ENCODE measurements at places on chromosomes 2 and 18. TPM values are rescaled to one million over a fixed set of nuclear protein-coding genes. Genes with fewer than 3 reads are reported as not detected.

DNA sequence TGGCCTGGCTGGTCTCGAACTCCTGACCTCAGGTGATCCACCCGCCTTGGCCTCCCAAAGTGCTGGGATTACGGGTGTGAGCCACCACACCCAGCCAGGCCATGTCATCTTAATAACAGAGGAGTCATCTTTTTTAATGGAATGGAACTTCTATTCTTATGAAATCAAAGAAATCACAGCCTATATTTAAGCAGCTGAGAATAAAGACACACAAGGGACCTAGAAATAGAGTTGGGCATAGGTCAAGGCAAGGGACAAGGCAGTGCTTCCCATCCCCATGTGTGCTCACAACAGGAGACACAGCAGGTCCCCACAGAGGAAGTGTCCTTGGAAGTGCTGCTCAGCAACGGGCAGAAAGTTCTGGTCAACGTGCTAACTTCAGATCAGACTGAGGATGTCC, 3.2 kb downstream of the SNX17 start:
- H3K27me3 ChIP-seq, result no peaks in the 10 kb centered on the region
- H3K27ac ChIP-seq, result no peak overlapping the region
- H3K36me3 ChIP-seq, result peaks cover 60% of the 10 kb centered on the region
- peaks cover 20% of the 10 kb centered on the region for H3K4me1 ChIP-seq
- H3K4me3 ChIP-seq, result no peak overlapping the region

GRCh38 chr2:118986738-118987137, 44.7 kb downstream of the MARCO start:
- H3K4me1 ChIP-seq, result no peaks in the 10 kb centered on the region
- H3K4me3 ChIP-seq, result no peak overlapping the region
- H3K27ac ChIP-seq, result no peak overlapping the region
- no peaks in the 10 kb centered on the region for H3K36me3 ChIP-seq
- DNase-seq, result no peak

DNA sequence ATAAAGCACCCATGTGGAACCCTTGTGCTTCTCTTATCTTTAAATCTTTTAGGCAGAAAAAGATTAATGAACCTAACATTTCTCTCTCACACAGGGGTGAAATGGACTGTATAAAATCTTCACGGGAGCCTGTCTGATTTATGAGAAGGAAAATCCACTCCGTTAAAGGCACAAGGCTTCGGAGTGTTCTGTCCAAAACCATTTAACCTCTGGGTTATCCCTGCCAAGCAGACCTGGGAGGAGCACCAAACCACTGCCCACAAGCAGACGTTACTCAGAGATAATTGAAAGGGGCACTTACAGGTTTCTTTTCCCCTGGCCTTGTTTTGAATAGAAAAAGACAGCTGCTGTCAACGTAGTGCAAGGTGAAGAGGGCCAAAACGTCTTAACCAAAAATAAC, 184.4 kb upstream of the DOK6 start:
- no peaks in the 10 kb centered on the region for H3K4me1 ChIP-seq
- H3K4me3 ChIP-seq, result no peak overlapping the region
- H3K27me3 ChIP-seq, result no peaks in the 10 kb centered on the region
- H3K36me3 ChIP-seq, result no peaks in the 10 kb centered on the region

DNA sequence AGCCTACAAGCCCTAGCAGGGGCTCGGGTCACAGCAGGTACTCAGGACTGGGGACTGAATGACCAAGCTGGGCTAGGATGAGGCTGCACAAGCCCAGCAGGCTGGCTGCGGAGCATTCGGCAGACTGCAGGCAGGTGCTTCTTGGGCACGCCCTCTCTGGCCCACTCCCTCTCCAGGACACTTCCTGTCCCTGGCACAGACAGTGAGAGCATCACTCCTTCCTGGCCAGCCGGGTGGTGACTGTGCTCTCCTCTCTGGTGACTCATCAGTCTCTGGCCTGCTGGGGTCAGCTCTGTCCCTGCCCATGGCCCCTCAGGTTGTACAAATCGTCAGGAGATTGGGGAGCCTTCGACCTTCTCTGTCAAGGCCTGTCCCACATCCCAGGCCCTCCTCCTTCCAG, 22.5 kb downstream of the C1QL2 start:
- no peaks in the 10 kb centered on the region for H3K36me3 ChIP-seq
- no peaks in the 10 kb centered on the region for H3K4me1 ChIP-seq
- no peak for DNase-seq
- H3K27me3 ChIP-seq, result peaks cover 28% of the 10 kb centered on the region
- no peak overlapping the region for H3K4me3 ChIP-seq

- peak overlapping the region; percentile 86 for H3K27ac ChIP-seq
- H3K4me1 ChIP-seq, result peaks cover 46% of the 10 kb centered on the region
- no peaks in the 10 kb centered on the region for H3K27me3 ChIP-seq
- H3K36me3 ChIP-seq, result no peaks in the 10 kb centered on the region
- no peak overlapping the region for H3K4me3 ChIP-seq
- DNase-seq, result no peak
Measured at GRCh38 chr2:37587817-37588216, 83.6 kb downstream of the CDC42EP3 start.

DNA sequence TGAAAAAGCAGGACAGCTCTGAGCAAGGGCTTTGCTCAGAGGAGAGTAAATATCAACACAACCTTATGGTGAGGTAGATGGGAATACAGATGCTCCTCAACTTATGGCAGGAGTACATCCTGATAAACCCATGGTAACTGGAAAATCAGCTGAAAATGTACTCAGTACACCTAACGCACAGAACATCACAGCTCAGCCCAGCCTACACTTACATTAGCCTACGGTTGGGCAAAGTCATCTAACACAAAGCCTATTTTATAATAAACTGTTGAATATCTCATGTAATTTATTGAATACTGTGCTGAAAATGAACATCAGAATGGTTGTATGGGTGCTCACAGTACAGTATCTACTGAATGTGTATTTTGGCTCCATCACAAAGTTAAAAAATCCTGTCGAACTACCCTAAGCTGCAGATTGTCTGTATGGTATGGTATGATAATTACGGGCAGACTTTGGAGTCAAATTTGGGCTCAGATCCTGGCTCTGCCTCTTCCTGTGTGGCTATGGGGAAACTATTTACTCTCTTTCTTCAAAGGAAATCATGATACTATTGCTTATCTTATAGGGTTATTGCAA, 120.3 kb upstream of the LYPD1 start:
- no peak overlapping the region for H3K4me3 ChIP-seq
- H3K27me3 ChIP-seq, result no peaks in the 10 kb centered on the region
- no peaks in the 10 kb centered on the region for H3K4me1 ChIP-seq
- DNase-seq, result no peak

DNA sequence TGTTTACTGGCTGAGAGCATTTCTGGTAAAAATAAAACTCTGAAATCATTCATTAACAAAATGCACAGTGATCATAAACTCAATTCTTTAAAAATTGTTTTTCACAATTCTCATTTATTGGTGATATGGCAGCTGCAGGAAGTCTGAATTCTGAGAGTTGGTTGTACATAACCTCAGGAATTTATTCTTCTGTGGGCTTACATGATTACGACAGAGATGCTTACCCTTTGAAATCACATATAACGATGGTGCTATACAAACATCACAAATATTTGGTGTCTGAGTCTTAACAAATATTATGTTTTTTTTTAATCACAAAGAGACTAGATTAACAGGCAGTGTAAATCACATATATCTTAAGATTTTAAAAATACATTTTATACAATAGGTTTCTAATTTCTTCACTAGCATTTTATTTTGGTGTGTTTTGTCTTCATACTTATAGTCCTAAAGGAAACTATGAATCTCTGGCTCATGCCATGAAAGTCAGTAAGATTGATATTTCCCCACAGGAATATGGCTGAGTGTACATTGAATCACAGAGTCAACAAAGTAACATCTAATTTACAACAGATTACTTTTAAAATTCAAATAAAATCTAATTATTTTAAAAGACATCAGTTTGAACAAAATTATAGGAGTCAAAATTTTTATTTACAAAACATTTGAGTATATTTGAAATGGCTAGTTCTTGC, 318.8 kb upstream of the THUMPD2 start:
- no peaks in the 10 kb centered on the region for H3K36me3 ChIP-seq
- H3K27ac ChIP-seq, result no peak overlapping the region
- no peaks in the 10 kb centered on the region for H3K4me1 ChIP-seq
- no peaks in the 10 kb centered on the region for H3K27me3 ChIP-seq
- DNase-seq, result no peak
- no peak overlapping the region for H3K4me3 ChIP-seq

GRCh38 chr18:11383381-11383780, 226.0 kb upstream of the SLC35G4 start:
- no peak for DNase-seq
- no peaks in the 10 kb centered on the region for H3K27me3 ChIP-seq
- H3K4me1 ChIP-seq, result no peaks in the 10 kb centered on the region
- H3K36me3 ChIP-seq, result no peaks in the 10 kb centered on the region
- H3K27ac ChIP-seq, result no peak overlapping the region
- no peak overlapping the region for H3K4me3 ChIP-seq

DNA sequence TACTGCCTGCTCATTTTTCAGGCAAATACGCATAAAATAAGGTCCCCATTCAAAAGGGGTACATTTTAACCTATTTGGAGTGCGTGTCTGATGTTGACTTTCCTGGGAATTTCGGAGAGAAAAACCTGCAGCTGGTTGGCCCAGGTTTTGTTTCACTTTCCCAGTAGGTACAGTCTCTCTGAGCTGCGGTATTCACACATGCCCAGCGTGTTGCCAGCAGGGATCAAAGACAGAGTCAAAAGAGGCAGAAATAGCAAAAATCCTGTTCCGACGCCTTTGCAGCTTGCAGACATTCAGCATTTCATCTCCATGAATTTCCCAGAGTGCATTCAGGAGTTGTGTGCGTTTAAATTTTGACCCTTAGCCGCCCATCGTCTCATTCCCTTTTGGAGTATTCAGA, 855.4 kb upstream of the CELF4 start:
- no peaks in the 10 kb centered on the region for H3K27me3 ChIP-seq
- no peaks in the 10 kb centered on the region for H3K36me3 ChIP-seq
- no peak overlapping the region for H3K27ac ChIP-seq
- DNase-seq, result no peak
- no peak overlapping the region for H3K4me3 ChIP-seq
- no peaks in the 10 kb centered on the region for H3K4me1 ChIP-seq

DNA sequence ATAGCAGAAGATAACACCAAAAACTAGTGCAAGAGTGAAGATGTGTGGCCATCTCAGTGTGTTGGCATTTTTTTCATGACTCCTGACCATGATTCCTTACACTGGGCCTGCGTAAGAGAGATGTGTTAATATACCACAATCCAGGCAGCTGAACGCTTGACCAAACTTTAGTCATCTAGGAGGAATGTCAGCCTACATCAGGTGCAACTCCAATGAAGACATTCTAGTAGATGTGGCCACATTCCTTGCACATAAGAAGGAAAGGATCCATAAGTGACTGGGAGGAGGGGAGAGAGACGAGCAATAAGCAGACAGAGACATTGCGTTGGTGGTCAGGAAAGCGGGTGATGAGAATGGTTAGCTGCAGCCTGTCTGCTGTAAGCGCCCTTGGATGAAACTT, 42.6 kb downstream of the CYRIA start:
- no peak for DNase-seq
- H3K27me3 ChIP-seq, result no peaks in the 10 kb centered on the region
- no peak overlapping the region for H3K27ac ChIP-seq
- peaks cover 46% of the 10 kb centered on the region for H3K4me1 ChIP-seq
- H3K4me3 ChIP-seq, result no peak overlapping the region

The POMC gene
- 7.5 TPM for total RNA-seq

The TMEM214 gene
- 71.6 TPM for total RNA-seq

DNA sequence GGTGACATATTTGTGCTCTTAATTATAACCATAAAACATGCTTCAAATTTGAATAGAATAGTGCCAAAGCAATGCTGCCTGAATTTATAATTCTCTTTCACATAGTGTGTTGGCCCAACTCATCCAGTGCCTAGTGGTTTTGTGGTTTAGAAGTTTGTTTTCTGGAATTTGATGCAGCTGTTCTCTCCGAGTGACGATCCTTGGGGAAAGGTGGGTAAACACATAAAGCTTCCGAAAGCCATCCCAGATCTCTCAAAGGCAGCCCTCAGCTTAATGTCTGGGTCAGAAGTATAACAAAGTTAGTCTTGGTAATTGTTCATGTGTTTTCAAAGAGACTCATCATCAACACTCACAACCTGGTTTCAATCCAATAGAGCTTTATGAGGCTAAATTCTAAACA, 235.6 kb upstream of the CDH2 start:
- no peaks in the 10 kb centered on the region for H3K36me3 ChIP-seq
- H3K27ac ChIP-seq, result no peak overlapping the region
- DNase-seq, result no peak
